ENCODE measurements at places on chromosomes 12 and 14. TPM values are rescaled to one million over a fixed set of nuclear protein-coding genes. Genes with fewer than 3 reads are reported as not detected.

Gene HOXC4
- polyA plus RNA-seq, result 0.81 TPM

Gene IFI27
- polyA plus RNA-seq, result 2,783 TPM

Gene STK38L
- polyA plus RNA-seq, result 19.0 TPM

Gene KRT2
- polyA plus RNA-seq, result 0.69 TPM

Gene CFAP73
- not detected for polyA plus RNA-seq

Gene CLEC6A
- polyA plus RNA-seq, result not detected

Gene APOF
- not detected for polyA plus RNA-seq

Gene SUSD6
- 10.5 TPM for polyA plus RNA-seq

Gene CEBPE
- not detected for polyA plus RNA-seq

Gene PRIMA1
- polyA plus RNA-seq, result not detected

Gene LRTM2
- polyA plus RNA-seq, result not detected

Gene CMTM5
- not detected for polyA plus RNA-seq

Gene CMKLR1
- polyA plus RNA-seq, result 0.13 TPM

Gene SLC25A47
- not detected for polyA plus RNA-seq

Gene CLEC4E
- not detected for polyA plus RNA-seq

Gene GALNT9
- not detected for polyA plus RNA-seq

Gene NAP1L1
- polyA plus RNA-seq, result 384 TPM

Gene SDS
- polyA plus RNA-seq, result not detected

Gene KRT3
- 0.36 TPM for polyA plus RNA-seq

Gene TMEM132D
- not detected for polyA plus RNA-seq

Gene RNASE1
- polyA plus RNA-seq, result not detected

Gene POTEG
- not detected for polyA plus RNA-seq

Gene SSTR1
- not detected for polyA plus RNA-seq

Measured in keratinocyte (primary cell).